GM12864 (cell line): ENCODE measurements at places on chromosomes 16 and 17.

DNA sequence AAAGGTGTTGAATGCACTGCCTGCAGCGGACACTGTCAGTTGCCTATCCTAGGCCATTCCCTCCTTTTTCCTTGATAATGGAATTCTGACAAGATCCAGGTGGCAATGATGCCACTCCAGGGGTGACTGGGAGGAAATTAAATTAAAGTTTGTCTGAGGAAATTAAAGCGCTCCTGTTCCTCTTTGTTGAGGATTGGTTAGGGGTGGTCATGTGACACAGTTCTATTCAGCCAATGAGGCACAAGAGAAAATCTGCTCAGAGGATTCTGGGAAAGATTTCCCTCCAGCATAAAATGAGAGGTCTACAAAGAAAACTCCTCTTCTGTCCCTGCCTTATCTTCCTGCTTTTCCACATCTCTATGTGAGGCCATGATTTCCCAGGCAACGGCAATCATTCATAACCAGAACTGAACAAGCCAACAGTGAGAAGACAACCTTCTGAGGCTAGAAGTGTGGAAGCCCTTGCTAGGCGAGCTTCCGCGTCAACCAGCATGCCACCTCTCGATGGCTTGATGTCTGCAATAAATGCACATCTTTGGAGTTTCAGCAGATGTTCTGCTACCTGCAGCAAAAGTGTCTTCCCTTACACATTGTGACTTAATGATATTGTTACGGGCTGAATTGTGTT is 5.6 kb upstream of the BCO1 start:
- no peak for DNase-seq

GRCh38 chr17:30477774-30478115 is 537 bp downstream of the GOSR1 start:
- no peak for DNase-seq

DNA sequence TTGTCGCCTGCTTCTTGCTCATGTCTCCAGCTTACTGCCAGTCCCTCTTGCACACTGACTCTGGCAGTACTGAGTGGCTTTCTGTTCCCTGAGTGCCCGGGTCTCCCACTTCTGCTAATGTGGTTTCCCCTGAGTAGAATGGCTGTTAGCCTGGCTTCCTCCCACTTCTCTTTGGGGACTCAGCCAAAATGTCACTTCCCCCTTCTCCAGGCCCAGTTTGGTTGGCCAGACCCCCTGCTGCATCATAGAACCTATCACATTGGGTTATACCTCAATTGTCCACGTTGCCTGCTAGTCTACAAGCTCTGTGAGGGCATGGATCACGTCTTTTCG is 304.4 kb downstream of the HS3ST3B1 start:
- DNase-seq, result no peak

GRCh38 chr17:77429969-77430752 is 289.4 kb downstream of the SEC14L1 start:
- DNase-seq, result no peak

GRCh38 chr17:82586576-82587233 is 61.5 kb downstream of the WDR45B start:
- no peak for DNase-seq

- DNase-seq, result no peak
Observed at GRCh38 chr17:75819678-75820077, 24.5 kb downstream of the UNC13D start.

DNA sequence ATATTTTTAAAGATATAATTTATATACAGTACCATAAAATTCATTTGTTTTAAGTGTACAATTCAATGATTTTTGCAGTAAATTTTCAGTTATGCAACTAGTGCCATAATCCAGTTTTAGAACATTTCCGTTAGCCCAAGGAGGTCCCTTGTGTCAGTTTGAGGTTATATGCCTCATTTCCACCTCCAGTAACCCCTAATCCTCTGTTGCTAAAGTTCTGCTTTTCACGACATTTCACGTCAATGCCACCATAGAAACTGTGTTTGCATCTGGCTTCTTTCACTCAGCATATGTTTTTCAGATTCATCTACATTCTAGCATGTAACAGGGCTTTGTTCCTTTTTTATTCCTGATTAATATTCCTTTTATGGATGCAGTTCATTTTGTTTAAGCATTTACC is 42.4 kb upstream of the NUDT7 start:
- peak; percentile 18 for DNase-seq

GRCh38 chr17:81455387-81455786 is 57.2 kb downstream of the ACTG1 start:
- no peak for DNase-seq

- DNase-seq, result peak; percentile 70
Observed at GRCh38 chr17:64025732-64026294, 5.4 kb upstream of the ICAM2 start.

DNA sequence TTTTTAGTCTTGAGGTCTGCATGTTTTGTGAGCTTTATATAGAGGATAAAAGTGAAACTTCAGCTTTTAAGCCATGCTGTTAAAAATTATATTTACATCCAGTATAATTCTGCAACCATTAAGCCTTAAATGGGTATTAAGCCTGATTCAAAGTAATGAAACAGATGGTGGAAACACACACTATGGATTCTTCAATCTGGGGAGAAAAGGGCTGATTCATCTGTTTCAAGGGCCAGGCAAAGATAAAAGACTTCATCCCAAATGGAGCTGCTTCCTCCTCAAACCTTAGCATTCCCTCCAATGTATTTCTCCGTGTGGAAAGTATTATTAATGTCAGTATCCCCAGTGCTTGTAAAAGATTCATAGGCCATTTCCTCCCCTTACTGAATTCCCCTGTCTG is 367.4 kb upstream of the ZFHX3 start:
- no peak for DNase-seq

- no peak for DNase-seq
Observed at GRCh38 chr16:9463461-9463860, 372.0 kb downstream of the HAPSTR1 start.

GRCh38 chr16:64704386-64704785 is 417.5 kb downstream of the CDH11 start:
- DNase-seq, result no peak

GRCh38 chr16:73037331-73037745 is 10.6 kb downstream of the ZFHX3 start:
- DNase-seq, result no peak

- no peak for DNase-seq
Observed at GRCh38 chr16:55487048-55487803, 8.2 kb downstream of the MMP2 start.

- DNase-seq, result no peak
Observed at GRCh38 chr17:80861418-80861815, 130.2 kb upstream of the CHMP6 start.

DNA sequence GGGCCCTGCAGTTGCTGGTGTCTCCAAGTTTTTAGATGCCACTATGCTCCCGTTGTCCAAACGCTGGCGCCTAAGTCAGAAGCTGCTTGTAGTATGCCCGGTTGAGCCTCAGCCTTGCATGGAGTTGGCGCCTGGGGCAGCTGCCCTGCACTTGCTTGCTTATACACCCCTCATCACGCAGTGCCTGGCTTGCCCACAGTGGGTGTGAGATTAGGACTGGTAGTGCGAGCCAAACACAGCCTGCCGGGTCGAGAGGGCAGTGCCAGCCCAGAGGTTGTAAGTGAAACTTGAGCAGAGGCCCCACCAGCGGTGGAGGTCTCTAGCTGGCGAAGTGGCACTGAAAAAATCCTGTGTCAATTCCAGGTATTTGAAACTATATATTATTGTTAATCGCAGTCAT is 90.3 kb downstream of the ITFG1 start:
- DNase-seq, result no peak

GRCh38 chr16:2939968-2940367 is 24.1 kb upstream of the KREMEN2 start:
- no peak for DNase-seq

DNA sequence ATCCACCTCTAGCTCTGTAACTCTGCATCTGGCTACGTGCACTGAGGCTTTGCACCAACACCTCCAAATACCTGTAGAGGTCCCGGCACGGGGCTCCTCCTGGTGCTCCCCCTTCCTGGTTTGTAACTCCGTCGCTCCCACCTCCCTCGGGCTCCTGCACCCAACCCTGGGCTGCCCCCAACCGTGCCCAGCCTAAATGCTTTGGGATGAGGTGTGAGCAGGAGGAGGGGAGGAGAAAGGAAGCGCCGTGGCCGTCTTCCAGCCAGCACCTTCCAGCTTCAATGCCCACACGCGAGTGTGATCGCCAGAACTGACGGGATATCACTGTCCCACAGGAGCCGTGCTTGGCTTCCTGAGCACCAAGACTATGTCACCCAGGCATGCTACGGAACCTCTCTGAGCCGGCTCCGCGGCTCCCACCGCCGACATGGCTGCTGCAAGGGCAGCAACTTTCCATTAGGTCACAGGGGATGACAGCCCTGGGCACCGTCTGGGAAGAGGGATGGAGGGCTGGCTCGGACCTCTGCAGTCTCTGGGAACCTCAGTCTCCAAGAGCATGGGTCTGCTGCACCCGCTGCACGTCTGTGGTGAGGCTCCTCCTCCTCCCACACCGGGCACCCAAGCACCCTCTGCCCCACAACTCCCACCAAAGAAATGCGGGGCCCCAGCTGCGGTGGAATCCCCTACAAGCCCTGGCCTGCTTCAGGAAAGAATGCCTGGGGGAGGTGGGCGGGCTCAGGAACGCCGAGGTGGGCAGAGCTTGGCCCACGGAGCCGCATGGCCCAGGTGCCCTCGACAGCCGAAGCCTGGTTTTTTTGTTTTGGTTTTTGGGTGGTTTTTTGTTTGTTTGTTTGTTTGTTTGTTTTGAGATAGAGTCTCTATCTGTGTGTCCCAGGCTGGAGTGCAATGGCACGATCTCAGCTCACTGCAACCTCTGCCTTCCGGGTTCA is 6.4 kb upstream of the SLC38A10 start:
- no peak for DNase-seq

GRCh38 chr17:78459696-78460095 is 81.2 kb downstream of the PGS1 start:
- DNase-seq, result no peak

GRCh38 chr17:74807925-74808324 is 31.8 kb upstream of the NAT9 start:
- no peak for DNase-seq

GRCh38 chr17:652314-652713 is 62.3 kb downstream of the VPS53 start:
- no peak for DNase-seq

- DNase-seq, result no peak
Observed at GRCh38 chr16:70395345-70395901, 43.5 kb downstream of the ST3GAL2 start.
